Fibroblast of skin of left quadriceps (primary cell): ENCODE measurements at places on chromosomes 5 and 9.

GRCh38 chr9:129077236-129077635, 3.7 kb upstream of the DOLPP1 start:
- DNase-seq = no peak

- no peak for DNase-seq
Measured at GRCh38 chr5:172049226-172049796, 42.9 kb upstream of the FBXW11 start.

- DNase-seq = no peak
Measured at GRCh38 chr9:95750725-95751519, 124.6 kb upstream of the ERCC6L2 start.

- DNase-seq = no peak
Measured at GRCh38 chr5:163410505-163410904, 26.9 kb upstream of the CCNG1 start.

- DNase-seq = no peak
Measured at GRCh38 chr5:18551716-18552115, 917.5 kb downstream of the TAF11L14 start.

DNA sequence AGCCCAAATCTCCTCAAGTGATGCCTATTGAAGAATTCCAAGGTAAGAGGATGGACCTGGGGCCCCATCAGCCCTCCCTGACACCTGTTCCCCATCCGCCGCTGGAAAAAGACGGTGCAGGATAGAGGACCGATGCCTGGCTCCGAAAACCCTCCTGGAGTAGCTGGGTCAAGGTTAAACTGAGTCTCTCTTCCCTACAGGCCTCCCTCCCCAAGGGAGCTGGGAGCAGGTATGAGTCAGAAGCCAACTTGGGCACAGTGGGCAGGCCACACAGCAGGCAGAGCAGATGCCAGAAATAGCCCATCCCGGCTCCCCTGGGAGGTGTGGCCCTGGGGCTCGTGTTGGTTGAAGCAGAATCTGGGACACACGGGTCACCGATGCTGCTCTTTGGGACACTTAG, 75.6 kb downstream of the NTNG2 start:
- DNase-seq = no peak

GRCh38 chr5:58565033-58565432, 17.8 kb upstream of the RAB3C start:
- no peak for DNase-seq

- no peak for DNase-seq
Measured at GRCh38 chr5:173477345-173478040, 139.0 kb downstream of the BOD1 start.
